ENCODE measurements at places on chromosomes 6 and 20.

DNA sequence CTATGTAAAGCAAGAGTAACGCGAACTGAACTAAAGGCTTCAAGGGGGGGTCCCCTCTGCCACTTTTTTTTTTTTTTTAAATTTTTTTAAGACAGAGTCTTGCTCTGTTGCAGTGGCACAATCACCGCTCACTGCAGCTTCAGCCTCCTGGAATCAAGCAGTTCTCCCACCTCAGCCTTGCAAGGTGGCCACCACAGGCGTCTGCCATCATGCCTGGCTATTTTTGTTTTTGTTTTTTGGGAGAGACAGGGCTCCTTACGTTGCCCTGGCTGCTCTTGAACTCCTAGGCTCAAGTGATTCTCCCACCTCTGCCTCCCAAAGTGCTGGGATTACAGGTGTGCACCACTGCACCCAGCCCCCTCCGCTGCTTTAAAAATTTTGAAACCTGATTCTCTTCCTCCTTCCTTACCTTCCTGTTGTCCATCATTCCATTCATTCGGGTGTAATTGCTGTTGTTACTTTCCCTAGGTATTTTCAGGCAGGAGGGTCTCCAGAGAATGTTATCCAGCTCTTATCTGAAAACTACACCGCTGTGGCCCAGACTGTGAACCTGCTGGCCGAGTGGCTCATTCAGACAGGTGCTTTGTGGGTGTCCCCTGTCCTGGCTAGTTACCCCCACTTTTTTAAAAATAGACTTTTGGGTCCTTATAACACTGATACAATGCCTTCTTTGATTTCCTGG, 5.4 kb downstream of the NELFCD start:
- no peak for ATAC-seq

- ATAC-seq: peak; percentile 80
Observed at GRCh38 chr6:157235600-157236039, 87.7 kb downstream of the TMEM242 start.

GRCh38 chr6:21596949-21597682, 3.6 kb downstream of the SOX4 start:
- no peak for ATAC-seq

DNA sequence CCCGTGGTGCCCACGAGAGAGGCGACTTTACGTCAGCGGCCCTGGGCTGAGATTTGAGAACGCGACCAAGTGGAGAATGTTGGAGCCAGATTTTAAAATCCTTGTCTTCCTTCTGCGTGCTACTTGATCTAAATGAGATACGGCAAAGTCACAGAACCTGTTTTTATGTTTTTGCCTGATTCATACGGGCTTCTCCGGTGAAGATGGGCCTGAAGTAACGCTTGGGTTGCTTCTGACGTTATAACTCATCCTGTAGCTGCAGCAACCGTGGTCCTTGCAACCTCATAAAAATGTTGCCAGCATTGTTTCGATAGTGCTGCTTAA, 462 bp upstream of the SLC35B3 start:
- ATAC-seq: peak; percentile 61

DNA sequence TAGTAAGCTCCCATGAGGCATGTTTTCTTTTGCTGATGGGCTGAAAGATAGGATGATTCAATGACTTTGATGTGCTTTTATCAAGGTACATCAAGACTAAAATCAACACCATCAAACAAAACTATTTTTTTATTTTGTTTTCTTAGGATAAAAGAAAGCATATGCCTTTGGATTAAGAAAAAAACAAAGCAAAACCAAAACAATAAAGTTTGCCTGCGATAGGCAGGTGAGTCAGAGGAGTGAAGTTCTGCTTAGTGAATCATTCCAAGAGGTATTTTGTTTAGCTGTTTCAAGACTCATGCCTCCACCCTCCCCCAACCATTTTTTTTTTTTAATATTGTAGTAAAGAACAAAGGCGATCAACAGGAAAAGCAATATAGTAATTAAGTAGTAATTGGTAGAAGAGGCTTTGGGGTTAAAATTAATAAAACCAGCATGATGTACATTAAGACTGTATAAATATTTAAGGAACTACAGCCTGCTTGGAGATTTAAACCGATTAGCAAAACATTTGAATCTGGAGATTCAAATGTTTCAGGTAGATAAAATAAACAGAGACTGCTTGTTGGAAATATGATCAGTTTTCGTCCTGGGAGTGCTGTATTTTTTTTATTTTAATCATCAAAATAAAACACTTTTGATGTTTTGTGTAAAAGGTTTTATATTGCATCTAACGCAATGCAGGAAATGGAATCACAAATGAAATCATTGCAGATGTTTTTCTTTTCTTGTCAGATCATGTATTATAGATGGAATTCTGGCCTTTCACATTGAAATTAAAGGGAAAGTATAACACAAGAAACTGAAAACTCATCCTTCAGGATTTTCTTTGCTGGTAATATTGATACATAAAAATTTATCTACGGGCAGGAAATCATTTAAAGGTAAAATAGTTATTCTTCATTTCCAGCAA, 482.3 kb upstream of the MANEA start:
- ATAC-seq: no peak

- no peak for ATAC-seq
Observed at GRCh38 chr6:21780679-21781078, 187.1 kb downstream of the SOX4 start.

DNA sequence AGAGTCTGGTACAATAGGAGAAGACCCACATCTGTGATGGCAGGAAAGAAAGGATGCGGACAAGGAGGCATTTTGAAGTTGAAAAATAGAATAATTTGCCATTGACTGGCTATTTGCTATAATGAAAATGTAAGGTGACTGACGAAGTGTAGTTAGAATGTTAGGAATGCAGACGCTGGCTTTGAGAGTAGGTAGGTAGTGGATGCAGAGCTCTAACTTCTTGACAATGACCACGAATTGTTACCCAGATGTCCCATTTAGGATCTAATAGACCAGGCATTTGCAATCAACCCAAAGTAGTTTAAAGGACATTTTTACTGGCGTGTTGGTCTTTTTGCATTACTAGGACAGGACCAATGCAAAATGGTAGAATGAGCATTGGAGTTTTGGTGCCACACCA, 14.2 kb downstream of the MLIP start:
- no peak for ATAC-seq

GRCh38 chr6:121944354-121944753, 455.1 kb upstream of the HSF2 start:
- ATAC-seq: no peak

DNA sequence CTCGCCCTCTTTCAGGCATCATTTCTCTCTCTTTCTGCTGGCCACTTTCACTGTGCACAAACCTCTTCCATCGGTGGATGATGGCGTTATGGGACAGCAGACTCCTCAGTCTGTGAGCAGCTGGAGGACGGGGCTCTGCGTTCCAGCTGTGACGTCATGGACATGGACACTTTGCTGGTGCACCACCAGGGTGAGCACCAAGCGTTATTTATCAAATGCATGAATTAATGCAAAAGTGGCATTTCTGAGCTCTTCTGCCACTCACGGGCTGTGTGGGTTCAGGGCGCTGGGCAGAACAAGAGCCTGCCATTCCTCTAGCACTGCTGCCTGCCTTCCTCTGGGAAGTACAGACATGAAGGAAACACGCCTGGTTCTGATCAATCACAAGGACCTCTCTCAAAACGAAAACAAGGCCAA, 82.9 kb upstream of the MPC1 start:
- peak; percentile 49 for ATAC-seq

DNA sequence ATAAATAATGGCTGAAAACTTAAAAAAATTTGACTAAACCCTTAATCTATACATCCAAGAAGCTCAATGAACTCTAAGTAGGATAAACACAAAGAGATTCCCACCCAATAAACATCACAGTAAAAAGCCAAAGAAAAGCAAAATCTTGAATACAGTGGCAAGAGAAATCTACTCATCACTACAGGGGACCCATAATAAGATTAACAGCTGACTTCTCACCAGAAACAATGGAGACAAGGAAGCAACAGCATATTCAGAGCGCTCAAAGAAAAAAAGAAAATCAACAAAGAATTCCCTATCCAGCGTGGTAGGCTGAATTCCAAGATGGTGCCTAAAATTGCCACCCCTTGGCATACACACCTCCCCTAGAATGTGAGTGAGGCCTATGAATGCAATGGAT, 18.6 kb downstream of the SNX3 start:
- no peak for ATAC-seq

GRCh38 chr20:38325905-38326304, 20.4 kb upstream of the LBP start:
- no peak for ATAC-seq

DNA sequence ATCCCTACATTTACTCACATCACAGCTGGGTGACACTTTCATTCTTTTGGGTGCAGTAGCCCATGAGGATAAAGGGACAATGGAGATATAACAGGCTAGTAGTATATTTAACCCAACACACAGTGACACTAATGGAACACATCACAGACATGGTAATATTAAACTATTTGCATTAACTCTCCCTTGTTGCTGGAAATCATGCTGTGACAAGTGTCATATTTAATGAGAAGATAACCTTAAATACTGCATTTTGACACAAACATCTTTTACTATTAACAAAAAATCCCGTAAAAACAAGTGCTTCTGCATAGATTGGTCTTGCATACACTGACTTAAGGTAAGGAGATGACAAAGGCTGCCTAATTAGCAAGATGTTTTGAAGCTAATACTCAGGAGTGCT, 45.5 kb downstream of the CNR1 start:
- no peak for ATAC-seq

DNA sequence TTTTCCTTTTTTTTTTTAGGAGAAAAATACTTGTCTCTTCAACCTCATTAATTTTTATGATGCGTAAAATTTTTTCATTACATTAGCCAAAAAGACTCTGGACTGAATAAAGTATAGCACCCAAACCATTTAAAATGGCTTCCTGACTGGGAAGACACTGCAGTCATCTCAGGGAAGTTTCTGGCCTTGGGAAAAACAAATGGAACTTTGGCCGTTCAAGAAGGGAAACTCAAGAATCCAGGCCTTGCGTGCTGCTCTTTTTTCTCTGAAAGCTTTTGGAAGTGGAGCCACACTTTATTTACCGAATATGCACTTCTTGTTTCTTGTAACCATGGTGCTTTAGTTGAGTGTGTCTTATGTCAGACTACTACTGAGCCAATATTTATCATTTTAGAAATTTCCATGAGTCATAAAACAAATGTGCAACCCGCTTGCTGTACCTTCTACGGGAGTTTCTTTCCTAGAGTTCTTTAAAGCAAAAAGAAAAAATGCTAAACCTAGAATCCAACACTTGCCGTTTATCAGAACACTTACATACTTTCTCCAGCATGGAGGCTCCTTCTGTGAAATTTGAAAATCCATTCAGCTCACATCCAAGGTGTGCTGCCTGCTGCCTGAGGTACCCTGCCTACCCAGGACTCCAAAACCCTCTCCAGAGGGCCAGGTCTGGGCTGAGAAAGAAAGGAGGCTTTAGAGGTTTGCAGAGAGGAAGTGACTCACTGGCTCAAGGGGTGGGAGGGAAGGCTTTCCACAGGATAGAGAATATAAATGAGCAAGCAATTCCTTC, 11.5 kb upstream of the DSTN start:
- ATAC-seq: peak; percentile 89

DNA sequence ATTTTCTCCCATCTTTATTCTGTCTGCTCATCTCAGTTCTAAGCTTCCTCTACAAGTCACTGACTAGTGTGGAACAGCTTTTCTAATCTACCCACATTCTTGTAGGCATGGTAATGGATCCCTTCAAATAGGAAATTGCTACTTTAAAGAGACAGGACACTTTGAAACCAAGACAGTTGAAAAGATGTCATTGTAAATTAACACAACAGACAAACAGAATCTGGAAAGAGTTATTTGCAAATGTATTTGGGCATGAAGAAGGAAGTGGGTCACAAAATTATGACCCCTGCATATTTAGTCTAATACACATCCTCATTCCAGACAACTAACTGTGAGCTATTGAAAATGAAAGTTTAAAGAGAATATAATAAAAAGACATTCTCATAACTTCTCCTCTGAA, 298.2 kb upstream of the MARCKS start:
- no peak for ATAC-seq

DNA sequence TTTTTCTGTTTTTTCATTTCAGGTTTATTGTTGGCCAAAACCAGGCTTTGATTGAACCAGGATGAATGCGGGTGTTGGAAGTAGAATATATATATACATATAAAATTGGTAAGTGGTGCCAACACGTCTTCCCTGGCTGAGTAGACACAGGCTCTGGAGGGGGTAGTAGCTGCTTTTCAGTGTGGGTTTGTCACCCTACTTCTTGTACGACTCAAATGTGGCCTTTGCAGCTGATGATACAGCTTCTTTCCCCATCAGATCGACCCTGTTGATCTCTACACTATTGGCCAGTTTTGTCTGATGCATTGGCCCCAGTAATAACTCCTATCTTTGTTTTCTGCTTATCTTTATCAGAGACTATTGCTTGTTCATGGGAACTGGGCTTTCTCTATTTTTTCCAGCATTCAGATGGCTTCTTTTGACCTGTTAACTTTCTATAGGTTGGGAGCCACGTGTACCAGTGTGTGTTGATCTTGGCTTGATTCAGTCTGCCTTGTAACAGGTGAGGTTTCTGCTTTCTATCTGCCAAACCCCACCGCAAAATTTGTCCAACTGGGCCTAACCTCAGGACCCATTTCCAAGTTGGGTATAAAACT, 2.7 kb upstream of the ZNFX1 start:
- no peak for ATAC-seq

DNA sequence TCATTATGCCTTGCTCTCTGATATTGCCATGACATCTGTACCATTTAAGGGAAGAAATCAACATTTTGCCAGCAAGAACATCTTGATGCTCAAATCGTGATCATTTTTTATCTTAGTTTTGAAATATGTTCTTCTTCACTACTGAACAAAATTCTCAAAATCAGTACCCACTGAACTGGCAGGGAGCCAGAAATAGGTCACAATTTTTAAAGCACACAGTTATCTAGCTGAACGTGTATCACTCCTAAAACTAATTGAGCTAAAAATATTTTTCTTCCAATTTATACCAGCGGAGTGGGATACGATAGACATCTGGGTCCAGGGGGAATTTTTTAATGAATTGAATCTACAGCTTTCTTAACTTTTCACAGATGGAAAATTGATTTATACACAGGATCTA, 11.3 kb downstream of the IL17F start:
- ATAC-seq: no peak

GRCh38 chr6:88361298-88361697, 195.2 kb upstream of the CNR1 start:
- ATAC-seq: no peak

- ATAC-seq: no peak
Observed at GRCh38 chr20:56762829-56763228, 133.7 kb downstream of the TFAP2C start.

- no peak for ATAC-seq
Observed at GRCh38 chr6:159261995-159262394, 92.8 kb downstream of the FNDC1 start.

- ATAC-seq: no peak
Observed at GRCh38 chr6:3911614-3912336, 62.6 kb downstream of the FAM50B start.

Measured in gastroesophageal sphincter (tissue), 4 donors.